Activated T-helper 1 cell treated with anti-CD3 and anti-CD28 coated beads, Interleukin-12 subunit alpha, Interleukin-12 subunit beta, Interleukin-2, Interleukin-4 antibody, amounts not matched to agents 30 ng/mL and 10 ng/mL and 1 ng/mL, durations not matched to agents 14 hours and 24 hours and 36 hours (primary cell): ENCODE measurements at places on chromosomes 7 and 10.
A peak's percentile ranks its signal among the peaks of the same experiment; 100 is the strongest.

DNA sequence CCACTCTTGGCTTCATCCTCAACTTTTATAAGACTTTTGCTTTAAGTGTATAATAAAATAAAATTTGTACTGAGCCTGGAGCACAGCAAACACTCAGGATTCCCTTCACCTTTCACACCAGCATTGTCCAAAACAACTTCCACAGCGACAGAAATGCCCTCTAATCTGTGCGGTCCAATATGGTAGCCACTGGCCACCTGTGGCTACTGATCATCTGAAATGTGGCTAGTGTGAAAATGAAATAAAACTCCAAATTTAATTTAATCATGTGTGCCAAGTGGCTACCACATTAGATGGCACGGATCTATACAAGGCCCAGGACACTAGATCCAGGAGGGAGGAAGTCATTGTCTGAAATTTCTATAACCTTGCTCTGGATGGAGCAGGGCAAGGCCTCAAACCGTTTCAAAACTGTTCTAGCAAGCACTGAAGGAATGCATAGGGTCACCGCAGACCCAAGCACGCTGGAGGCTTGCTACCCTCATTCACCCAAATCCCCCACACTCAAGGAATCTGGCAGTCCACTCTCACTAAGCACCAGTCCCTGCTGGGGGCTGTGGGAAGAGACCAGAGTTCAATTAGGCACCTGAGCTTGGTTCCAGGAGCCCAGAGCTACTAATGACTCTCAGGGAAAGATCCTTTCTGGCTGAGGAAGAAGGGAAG lies 6.3 kb upstream of the MYO1G start:
- no peak for DNase-seq

DNA sequence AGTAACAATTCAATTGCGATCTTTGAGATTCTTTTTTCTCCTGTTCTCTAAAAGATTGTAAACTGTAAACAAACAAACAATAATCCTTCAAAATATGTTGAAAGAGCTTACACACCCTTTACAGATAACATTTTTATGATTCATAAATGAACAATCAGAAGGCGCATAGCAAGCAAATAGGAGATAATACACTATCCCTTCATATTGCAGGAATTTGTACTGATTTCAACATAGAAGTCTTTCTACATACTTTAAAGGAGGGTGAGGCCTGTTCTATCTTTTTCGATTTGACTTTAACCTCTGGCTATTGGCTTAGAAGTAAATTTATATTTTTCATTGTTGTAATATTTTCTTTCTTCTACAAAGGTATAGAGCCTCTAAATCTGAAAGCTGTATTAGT lies 57.2 kb downstream of the TFEC start:
- no peak for DNase-seq

DNA sequence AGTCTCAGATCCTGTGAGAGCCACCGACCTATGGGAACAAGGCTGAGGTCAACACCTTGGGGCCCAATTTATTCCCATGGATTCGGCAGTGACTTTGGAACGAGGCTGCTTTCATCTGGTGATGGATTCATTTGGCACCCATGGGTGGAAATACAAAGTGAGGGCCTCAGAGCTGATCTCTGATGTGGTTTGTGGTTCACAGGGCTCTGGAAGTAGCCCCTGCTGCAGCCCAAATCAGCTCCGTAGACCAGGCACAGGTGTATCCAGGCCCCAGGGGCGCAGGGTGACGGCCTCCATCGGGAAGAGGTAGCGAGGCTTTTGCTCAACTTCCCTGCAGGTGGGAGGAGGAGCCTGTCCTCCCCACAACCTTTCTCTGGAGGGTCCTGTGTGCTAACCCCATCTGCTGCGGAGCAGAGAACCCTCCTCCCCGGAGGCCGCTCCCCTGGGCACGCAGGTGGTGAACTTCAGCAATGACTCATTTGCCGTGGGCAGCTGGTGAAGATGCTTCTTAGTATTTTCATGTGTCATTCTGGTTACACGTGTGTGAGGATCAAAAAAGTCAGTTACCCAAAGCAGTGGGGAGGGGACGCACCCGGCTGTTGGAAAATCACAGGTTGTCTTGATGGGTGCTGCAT lies 7.5 kb upstream of the JAKMIP3 start:
- DNase-seq, result no peak

DNA sequence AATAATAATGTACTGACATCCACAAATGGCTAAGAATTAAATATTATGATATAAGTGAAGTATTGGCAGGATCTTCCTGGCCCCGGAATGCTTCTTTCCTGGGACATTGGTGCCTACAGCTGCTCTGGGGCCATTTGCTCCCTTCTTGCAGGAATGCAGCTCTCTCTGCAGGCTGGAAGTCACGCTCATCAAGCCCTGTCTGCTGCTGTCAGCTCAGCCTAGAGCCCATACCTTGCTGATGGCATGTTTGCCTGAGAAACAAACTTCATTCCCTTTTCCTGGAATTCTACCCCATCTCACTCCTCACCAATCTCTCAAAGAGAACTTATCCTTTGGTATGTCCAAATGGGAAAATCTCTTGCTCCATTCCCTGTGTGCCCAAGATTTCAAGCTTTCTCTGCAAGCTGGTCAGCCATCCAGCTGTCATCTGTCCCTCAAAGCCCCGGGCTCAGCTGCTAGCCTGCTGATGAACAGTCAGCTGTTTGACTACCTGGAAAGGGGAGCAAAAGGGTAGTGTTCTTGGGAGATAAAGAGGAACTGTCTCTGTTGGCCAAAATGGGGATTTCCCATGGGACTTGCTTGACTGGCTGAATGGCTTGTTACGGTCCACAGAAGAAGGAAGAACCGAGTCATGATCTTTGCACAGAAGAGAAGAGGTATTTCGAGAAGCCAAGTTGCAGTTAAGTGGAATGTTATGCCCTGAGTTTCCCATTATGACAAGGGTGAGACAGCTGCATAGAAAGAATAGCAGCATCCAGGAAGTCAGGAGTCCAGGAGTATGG lies 12.0 kb upstream of the RASSF4 start:
- DNase-seq, result no peak

- DNase-seq, result no peak
Measured at GRCh38 chr7:22361320-22361719, 4.4 kb upstream of the RAPGEF5 start.

DNA sequence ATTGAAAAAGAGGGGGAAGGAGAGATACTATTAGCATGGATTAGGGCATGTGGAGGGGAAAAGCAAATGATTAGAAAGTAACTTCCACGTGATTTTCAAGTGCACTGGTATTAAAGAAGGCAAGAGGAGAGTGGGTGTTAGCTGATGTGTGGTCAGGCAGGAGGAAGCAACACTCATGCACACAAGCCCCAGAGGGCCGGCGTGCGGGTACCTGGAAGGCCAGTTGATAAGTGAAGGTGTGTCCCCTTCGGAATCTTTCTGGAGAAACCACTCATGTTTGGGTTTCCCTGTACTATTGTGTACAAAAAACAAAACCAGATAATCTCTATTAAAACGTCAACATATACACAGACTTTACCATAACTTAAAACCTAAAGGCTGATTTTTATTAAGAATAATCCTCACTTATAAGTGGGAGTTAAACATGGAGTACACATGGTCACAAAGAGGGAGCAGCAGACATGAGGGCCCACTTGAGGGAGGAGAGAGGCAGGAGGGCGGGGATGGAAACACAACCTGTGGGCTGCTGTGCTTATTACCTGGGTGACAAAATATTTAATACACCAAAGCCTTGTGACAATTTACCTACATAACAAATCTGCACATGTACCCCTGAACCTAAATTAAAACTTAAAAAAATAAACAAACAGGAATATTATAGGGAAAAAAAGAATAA lies 98.9 kb downstream of the SVIL start:
- no peak for DNase-seq

DNA sequence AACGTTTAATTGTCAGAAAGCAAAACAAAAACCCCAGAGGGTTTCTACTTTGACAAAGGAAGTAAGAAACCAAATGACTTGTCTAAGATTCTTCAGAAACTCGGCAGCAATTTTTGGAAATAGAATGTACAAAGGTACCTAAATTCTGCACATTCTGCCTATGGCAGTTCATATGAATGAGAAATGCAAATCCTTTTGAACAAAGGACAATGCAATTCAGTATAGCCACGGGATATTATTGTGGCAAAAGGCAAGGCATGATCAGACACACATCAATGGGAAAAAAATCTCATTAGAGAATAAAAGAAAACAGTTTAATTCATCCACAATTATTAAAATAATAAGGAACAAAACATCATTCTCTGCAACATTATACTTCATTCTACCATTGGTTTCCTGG lies 93.4 kb downstream of the SEMA3C start:
- DNase-seq, result no peak

DNA sequence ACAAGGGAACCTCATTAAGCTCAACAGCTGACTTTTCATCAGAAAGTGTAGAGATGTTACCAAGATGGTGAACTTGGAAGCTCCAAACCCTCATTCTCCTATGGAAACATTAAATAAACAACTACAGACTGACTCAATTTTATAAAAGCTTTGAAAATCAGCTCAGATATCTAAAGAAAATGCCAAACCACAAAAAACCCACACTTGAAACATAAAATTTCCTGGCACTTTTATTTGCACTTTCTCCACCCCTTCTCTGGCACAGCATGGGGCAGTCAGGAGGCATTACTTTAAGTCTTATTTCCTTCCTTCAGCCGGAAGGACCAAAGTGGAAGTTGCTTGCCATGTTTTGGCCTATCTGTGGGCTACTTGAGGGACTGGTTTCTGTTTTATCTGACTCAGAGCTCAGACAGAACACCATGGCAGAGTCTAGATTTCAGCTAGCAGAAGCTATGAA lies 114.7 kb downstream of the ODAD2 start:
- DNase-seq, result no peak

GRCh38 chr10:130283219-130283545 lies 147.0 kb downstream of the GLRX3 start:
- DNase-seq, result no peak

DNA sequence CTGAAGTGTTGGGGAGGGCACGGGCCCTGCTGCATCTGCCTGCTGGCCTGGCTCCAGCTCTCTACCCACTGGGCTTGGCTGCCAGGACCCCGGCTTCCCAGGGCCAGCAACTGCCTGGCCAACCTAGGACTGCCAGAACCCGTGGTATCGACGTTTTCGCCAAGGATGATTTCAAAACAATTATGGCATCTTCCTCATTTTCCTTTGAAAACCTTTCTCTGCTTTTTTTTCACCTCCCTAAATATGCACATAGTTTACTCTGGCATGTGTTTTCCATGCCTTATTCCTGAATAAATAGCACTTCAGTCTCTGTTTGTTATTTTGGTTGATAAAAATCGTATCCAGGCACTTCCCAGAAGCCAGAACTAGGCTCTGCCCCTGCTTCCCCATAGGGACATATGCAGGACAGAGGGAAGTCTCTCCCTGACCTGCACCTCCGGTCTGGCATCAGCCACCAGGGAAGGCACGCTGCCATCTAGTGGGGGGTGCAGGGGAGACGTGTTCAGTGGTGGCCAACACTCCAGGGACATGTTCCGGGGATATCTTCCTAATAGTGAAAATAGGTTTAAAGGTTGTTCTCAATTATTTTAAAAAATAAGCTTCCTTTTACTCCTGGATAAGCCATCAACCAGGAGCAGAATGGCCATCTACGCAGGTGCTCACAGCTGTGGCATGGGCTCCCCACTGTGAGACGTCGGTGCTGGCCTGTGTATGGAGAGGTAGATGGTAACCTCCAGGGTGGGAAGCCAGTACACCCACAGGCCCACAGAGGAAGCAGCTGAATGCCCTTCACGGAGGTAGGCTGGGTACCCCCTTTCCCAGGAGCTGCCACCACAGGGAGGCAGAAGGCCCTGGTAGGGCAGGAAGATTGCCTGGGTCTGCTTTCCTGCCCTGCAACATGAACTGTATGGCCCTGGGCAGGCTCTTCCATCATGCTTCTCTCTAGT lies 30.7 kb upstream of the ANTXRL start:
- DNase-seq, result peak; percentile 21

DNA sequence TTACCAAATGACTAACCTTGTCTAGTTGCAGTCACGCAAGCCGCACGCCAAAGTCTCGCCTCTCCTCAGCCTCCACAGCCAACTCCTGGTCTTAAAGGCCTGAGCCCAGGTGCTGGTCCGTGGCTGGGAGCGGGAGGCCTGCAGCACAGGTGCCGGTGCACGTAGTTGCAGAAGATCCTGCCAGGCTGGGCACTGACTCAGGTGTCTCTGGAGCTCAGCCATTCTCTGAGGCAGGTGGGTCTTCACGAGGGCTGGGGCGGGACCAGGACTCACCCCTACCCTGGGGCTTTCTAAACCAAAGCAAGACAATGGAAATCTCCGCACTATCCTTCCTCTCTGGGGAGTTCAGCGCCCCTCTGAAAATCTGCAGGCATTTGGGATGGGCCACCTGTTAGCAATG lies 216.4 kb downstream of the MLLT10 start:
- no peak for DNase-seq

- no peak for DNase-seq
Measured at GRCh38 chr7:553636-554111, 34.0 kb upstream of the PDGFA start.

GRCh38 chr7:18675579-18675978 lies 180.0 kb downstream of the HDAC9 start:
- DNase-seq, result no peak

DNA sequence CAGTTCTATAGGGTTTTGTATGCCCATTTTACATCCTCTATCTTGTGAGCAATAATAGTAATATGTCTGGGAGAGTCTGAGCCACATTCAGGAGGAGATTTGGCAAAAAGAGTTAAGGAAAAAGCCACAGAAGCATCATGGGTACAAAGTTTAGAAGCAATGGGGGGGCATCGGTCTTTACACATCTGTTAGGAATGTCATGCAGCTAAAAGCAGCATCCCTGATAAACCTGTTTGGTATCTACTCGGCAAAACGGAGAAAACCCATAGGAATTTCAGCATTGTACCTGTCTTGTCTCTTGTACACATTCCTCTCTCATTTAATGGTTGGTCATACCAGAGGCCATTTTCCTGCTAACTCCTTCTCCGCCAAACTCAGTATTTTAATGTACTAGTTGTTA lies 12.5 kb upstream of the HERPUD2 start:
- no peak for DNase-seq

DNA sequence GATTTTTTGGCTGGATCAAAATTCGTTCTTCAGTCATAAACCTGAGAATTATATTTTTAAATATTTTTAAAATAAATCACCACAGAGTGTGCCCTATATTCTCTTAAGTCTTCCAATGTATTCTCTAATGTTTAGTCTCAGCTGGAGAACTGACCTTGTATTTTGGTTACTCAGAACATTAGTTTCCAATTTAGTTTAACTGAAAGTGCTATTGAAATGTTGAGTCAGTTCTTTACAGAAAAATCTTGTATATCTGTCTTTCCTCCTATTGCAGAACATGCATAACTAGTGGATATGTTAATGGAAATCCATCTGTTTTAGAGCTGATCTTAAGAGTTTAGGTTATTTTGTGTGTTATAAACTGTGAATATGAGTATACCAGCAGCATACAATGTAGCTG lies 422.7 kb upstream of the IGFBP3 start:
- no peak for DNase-seq

DNA sequence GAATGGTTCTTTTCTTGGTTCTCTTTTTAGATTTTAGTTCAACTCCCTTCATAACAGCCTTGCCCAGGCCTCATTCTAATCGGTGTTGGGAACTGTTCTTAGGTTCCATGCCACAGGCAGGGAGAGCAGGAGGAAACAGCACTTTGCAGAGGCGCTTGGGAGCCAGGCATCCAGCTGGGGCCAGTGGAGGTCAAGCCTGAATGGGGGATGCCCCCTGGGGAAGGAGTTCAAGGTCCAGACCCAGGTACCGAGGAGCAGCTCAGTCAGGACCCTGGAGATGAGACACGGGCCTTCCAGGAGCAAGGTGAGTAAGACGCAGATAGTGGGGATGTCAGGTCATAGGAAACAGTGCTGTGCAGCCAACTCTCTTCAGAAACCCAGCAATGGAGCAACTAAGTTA lies 4.5 kb downstream of the ZSCAN25 start:
- no peak for DNase-seq

- DNase-seq, result no peak
Measured at GRCh38 chr7:28685242-28685643, 272.9 kb downstream of the TRIL start.

- DNase-seq, result no peak
Measured at GRCh38 chr10:18059826-18060559, 80.2 kb upstream of the CACNB2 start.
